Kidney (tissue), 22 donors: ENCODE measurements at places on chromosomes 4 and X.

- H3K27me3 ChIP-seq, result no peaks in the 10 kb centered on the region
- H3K27ac ChIP-seq, result no peak overlapping the region
- H3K4me1 ChIP-seq, result no peaks in the 10 kb centered on the region
- H3K36me3 ChIP-seq, result no peaks in the 10 kb centered on the region
- DNase-seq, result no peak
- no peak overlapping the region for H3K4me3 ChIP-seq
These were observed 171.4 kb downstream of the AASDH start for GRCh38 chr4:56215901-56216300.

- DNase-seq, result no peak
- no peak overlapping the region for H3K4me3 ChIP-seq
- no peaks in the 10 kb centered on the region for H3K36me3 ChIP-seq
These were observed 680.8 kb downstream of the RPA4 start for GRCh38 chrX:97564496-97564895.

DNA sequence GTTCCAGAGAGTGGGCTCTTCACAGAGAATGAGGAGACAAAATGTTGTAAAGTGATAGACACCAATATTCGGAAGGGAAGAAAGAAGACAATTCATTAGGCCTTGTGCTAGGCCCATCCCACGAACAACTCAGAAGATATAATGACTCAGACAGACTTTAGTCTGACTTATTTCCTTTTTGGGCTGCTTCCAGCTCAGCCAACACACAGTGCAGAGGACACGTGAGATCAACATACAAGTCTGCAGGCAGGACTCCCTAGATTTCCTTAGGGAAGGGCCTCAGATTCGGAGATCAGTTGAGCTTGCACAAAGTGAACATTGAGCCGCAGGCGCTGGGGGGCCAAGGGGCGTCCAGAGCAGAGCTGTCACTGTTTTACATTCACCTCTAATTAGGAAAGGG lies 290.7 kb upstream of the TENM3 start:
- H3K27me3 ChIP-seq, result no peaks in the 10 kb centered on the region
- H3K27ac ChIP-seq, result no peak overlapping the region
- DNase-seq, result no peak
- no peaks in the 10 kb centered on the region for H3K4me1 ChIP-seq
- no peak overlapping the region for H3K4me3 ChIP-seq

- H3K4me3 ChIP-seq, result no peak overlapping the region
- no peaks in the 10 kb centered on the region for H3K36me3 ChIP-seq
- no peaks in the 10 kb centered on the region for H3K4me1 ChIP-seq
- no peak for DNase-seq
- no peaks in the 10 kb centered on the region for H3K27me3 ChIP-seq
- H3K27ac ChIP-seq, result no peak overlapping the region
These were observed 126.5 kb upstream of the INTU start for GRCh38 chr4:127506283-127506682.

- no peaks in the 10 kb centered on the region for H3K4me1 ChIP-seq
- DNase-seq, result no peak
- H3K36me3 ChIP-seq, result no peaks in the 10 kb centered on the region
- H3K27me3 ChIP-seq, result no peaks in the 10 kb centered on the region
- H3K4me3 ChIP-seq, result no peak overlapping the region
- peak overlapping the region; percentile 34 for H3K27ac ChIP-seq
These were observed 284.3 kb downstream of the ARHGAP10 start for GRCh38 chr4:148016063-148016637.

DNA sequence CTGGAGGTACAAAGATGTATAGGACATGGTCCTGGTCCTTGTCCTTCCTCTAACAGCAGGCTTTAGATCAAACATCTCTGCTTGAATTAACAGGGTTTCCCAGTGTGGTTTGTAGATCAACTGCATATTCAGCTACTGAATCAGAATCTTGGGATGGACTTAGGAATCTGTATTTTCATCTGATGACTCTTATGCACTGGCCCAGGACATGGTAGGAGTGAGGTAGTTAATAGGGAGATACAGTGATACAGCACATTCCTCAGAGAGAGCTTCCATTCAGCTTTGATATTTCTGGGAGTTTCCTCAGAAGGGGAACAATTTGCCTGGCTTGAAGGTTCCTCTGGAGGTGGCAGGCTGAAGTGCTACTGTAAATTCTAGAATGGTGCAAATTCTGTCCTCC lies 203.1 kb downstream of the LARP7 start:
- no peaks in the 10 kb centered on the region for H3K27me3 ChIP-seq
- no peak for DNase-seq
- H3K36me3 ChIP-seq, result no peaks in the 10 kb centered on the region
- H3K4me3 ChIP-seq, result no peak overlapping the region

GRCh38 chrX:133516686-133517085 lies 101.4 kb upstream of the GPC4 start:
- H3K4me1 ChIP-seq, result no peaks in the 10 kb centered on the region
- H3K27ac ChIP-seq, result no peak overlapping the region
- no peak for DNase-seq
- H3K4me3 ChIP-seq, result no peak overlapping the region

DNA sequence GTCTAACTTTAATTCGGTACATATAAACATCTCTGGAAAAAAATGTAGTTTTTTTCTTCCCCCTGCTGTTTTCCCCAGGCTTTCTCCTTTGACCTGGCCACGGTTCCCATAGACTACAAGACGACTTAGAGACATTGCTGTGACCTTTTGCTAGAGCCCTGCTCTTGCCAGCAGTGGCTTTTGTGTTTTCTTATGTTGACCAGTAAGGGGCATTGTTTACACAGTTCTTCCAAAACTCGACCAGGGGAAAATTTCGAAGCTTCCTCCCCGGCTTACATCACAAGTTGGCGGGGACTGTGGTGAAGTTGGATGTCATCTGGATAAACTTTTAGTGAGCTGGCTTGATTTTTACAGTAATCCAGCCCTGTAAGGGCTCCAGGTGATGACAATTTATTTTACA lies 9.3 kb downstream of the CCDC160 start:
- no peaks in the 10 kb centered on the region for H3K4me1 ChIP-seq
- H3K27ac ChIP-seq, result no peak overlapping the region
- no peaks in the 10 kb centered on the region for H3K36me3 ChIP-seq
- no peaks in the 10 kb centered on the region for H3K27me3 ChIP-seq
- no peak overlapping the region for H3K4me3 ChIP-seq

GRCh38 chr4:136342666-136343065 lies 1189.6 kb downstream of the PCDH18 start:
- no peak for DNase-seq
- no peaks in the 10 kb centered on the region for H3K4me1 ChIP-seq
- no peak overlapping the region for H3K4me3 ChIP-seq
- H3K27me3 ChIP-seq, result no peaks in the 10 kb centered on the region
- no peak overlapping the region for H3K27ac ChIP-seq

DNA sequence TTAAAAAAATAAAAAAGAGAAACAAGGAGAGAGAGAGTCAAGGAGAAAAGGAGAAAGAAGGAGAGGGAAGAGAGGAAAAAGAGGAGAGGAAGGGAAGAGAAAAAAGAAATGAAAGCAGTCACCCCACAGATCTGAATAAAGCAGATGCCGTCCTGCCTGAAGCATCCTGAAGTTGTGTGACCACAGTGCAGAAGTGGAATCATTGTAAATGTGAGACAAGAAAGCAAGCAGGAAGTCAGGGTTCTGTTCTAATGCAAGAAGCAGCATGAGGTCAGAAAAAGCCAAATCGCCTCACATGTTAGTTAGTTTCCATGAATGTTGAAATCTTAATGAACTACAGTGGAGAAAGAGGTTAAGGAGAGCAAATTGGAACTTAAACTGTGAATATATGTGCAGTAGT lies 692.5 kb downstream of the CENPC start:
- H3K4me3 ChIP-seq, result no peak overlapping the region
- no peaks in the 10 kb centered on the region for H3K4me1 ChIP-seq
- no peak for DNase-seq

DNA sequence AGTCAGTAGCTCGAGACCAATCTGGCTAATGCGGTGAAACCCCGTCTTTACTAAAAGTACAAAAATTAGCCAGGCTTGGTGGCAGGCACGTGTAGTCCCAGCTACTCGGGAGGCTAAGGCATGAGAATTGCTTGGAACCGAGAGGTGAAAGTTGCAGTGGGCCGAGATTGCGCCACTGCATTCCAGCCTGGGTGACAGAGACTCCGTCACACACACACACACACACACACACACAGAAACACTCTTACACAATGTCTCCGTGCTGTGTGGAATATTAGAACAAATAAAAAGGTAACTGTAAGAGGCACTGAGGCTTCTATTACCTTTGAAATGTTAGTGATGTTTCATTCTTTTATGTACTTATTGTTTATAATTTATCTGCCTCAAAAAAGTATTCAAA lies 326.6 kb downstream of the GPAT3 start:
- DNase-seq, result no peak
- H3K4me1 ChIP-seq, result no peaks in the 10 kb centered on the region
- no peak overlapping the region for H3K4me3 ChIP-seq
- no peaks in the 10 kb centered on the region for H3K27me3 ChIP-seq
- H3K27ac ChIP-seq, result no peak overlapping the region
- no peaks in the 10 kb centered on the region for H3K36me3 ChIP-seq

GRCh38 chr4:87884976-87885549 lies 52.3 kb downstream of the MEPE start:
- no peak overlapping the region for H3K27ac ChIP-seq
- no peak for DNase-seq
- no peaks in the 10 kb centered on the region for H3K27me3 ChIP-seq
- no peaks in the 10 kb centered on the region for H3K36me3 ChIP-seq
- no peak overlapping the region for H3K4me3 ChIP-seq
- peaks cover 4% of the 10 kb centered on the region for H3K4me1 ChIP-seq

DNA sequence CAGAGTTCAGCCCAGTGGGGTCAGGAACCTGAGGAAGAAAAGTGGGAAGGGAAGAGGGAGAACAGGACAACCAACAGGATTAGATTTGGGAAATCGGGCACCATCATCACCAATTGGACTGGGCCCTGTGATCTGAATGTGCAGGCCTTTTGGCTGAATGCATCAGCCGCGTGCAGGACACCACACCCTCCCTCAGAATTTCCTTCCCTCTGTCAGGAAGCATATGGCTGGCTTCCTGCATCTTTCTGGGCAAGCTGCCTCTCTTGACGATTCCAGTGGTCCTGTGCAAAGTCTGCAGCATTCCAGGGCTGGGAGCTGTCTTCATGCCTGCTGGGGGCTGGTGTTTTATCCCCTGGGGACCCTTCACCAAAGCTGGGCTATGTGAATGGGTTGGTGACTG lies 16.4 kb downstream of the MAGEA4 start:
- H3K36me3 ChIP-seq, result no peaks in the 10 kb centered on the region
- no peaks in the 10 kb centered on the region for H3K27me3 ChIP-seq
- H3K4me1 ChIP-seq, result no peaks in the 10 kb centered on the region
- DNase-seq, result no peak
- H3K27ac ChIP-seq, result no peak overlapping the region
- no peak overlapping the region for H3K4me3 ChIP-seq
